Amniotic stem cell (primary cell): ENCODE measurements at places on chromosomes 16 and 17.

- peak; percentile 41 for DNase-seq
Observed at GRCh38 chr17:81868674-81869220, 2.4 kb downstream of the ARHGDIA start.

DNA sequence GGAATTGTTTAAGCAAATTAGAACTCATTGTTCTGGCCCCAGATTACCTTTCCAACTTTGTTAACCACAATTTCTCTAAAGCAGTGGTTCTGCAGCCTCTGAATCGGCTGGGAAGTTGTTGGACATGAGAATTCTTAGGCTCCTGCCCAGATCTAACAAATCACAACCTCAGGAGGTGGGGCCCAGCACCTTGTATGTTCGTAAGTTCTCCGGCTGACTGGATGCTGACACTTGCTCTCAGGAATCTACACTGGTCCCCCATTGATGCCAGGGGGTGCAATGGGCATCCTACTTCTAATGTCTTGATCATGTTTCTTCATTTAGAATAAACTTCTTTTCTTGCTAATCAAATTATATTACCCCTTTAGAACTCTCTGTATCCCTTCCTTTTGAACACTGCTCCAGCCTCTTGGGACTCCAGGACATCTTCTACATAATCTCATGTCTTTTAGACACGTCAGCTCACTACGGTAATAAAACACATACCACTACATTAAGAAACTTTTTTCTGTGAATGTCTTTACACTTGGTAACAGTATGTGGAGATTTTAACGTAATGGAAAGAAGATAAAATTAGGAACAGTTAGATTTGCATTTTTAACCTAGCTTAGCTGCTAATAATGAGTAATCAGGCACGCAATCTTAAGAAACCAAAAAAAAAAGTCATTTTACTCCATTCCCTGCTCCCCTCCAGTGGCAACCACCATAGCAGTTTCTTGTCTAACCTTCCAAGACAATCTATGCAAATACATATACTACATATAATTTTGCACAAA is 143.2 kb downstream of the ITFG1 start:
- DNase-seq, result no peak

DNA sequence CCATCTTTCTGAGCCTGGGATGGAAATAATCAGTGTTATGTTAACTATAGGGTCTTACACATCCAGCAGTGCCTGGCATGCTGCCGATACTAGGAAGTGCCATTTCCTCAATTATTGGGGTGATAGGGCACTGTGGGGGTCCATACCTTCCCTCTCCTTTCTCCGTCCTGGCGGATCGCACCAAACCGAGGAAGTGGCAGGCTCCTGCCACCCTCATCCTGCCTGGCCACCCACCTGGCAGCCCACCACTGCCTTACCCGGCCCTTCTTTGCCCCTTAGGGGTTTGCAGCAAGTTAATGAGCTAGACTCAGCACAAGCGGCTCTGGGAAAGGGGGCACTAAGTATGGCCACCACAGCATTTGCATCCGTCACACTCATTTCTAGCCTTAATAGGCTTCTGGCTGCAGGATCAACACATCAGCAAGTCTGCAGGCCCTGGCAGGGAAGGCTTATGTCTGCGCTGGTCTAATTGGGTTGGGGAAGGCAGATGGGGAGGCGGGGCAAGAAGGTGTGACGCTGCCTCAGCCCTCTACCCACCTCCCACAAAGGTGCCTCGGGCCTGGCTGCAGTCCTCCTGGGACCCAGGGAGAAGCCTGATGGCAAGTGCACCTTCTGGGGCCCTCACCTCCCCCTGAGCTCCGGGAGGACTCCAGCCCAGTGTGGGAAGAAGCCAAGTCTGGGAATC is 28.6 kb downstream of the DCAKD start:
- no peak for DNase-seq

GRCh38 chr17:50613007-50613992 is 21.4 kb upstream of the ABCC3 start:
- DNase-seq, result no peak
